ENCODE measurements at places on chromosomes 12 and 14.
A peak's percentile ranks its signal among the peaks of the same experiment; 100 is the strongest.

GRCh38 chr14:51873221-51873893 is 12.9 kb downstream of the GNG2 start:
- peak; percentile 36 for DNase-seq

DNA sequence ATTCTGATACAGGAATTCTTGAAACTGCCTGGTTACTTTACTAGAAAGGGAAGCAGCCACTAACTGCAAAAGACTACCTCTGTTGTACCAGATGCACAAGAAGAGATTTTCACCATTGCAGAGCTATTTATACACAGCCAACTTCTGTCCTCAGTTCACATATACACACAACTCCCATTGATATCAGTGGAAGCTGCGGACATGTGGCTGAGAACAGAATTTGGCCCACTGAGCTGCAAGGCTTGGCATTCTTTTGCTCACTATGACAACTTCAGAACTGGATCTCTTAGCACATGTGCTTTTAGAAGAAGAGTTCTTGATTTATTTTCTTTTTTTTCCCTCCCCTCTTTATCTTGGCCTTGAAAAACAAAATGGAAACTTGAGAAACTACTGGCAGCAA is 28.3 kb downstream of the PTPRO start:
- no peak for DNase-seq

- no peak for DNase-seq
Measured at GRCh38 chr12:68069275-68069674, 80.0 kb downstream of the IFNG-AS1 start.

DNA sequence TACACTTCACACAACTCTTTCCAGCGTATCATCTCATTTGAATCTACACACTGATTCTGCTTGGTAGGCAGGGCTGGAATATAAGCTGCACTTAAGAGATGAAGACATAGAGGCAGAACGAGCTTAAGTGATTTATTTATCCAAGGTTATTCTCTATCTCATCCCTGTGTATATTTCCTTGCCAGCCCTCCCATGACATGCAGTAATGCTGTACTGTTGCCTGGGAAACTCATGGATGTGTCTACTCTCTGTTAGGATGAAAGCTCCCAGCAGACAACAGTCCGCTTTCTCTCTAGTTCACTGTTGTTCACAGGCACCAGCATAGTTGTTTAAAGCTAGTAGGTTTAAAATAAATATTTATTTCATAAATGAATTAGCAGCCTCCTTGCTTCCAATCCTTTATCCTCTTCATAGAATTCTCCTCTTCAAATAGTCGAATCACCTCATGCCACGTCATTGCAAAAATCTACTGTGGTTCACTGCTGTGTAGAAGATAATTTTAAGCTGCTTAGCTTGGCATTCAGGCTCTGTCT is 25.4 kb downstream of the FGF6 start:
- DNase-seq, result no peak

DNA sequence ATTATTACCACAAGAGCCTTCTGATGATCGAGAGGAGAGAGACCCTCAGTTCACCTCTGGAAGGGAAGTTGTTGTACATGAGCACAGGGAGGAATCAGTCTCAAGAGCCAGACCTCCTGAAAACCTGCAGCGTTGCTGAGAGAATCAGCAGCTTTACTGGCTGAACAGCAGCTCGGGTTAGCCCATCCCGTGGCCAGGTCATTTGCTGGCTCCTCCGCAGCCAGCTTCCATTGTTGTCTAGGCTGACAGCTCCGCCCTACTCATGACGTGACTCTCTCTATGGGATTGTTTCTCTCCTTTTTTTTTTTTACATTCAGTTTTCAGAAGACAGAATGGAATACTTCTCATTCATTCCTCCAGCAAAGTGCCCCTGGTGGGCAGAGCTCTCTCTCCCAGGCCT is 69.9 kb downstream of the TGFB3 start:
- DNase-seq, result no peak

GRCh38 chr14:68628605-68629310 is 164.1 kb downstream of the ZFP36L1 start:
- no peak for DNase-seq

- DNase-seq, result no peak
Measured at GRCh38 chr12:57838594-57839302, 7.8 kb downstream of the CTDSP2 start.

DNA sequence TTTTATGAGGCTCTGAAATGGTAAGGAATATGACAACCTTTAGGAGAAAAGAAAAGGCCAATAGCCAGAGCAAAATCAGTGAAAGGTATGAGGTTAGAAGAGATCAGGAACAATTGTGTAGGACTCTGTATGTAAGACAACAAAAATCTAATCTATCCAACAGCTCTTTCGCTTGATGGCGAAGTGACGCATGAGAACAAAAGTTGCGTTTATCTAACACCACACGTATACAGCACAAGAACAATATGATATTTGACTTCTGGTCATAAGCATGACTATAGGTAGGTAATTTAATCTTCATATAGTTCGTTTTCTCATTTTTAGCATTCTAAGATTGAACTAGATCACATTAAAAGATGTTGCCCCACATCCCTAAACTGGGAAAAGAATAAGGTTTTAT is 1.5 kb downstream of the CLECL1 start:
- DNase-seq, result no peak

DNA sequence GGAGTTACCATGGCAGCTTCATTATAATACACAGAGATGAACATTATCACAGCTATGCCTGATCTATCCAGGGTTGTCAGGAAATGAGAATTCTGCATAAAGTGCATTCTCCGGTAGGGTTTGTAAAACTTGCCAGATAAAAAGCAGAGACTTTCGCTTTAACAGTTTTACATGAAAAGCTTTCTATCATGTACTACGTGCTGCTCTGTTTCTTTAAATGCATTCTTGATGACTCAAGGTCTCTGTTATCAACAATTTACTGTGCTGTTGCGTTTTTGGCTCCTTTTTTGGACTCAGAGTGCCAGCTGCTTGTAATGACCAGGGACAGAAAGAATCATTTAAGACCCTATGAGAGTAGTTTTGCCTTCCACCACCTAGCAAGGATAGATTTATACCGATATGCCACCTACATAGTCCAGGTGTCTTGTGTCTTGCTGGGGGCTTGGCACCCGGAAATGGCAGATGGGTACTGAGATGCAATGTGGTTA is 371.2 kb downstream of the BTG1 start:
- DNase-seq, result no peak

DNA sequence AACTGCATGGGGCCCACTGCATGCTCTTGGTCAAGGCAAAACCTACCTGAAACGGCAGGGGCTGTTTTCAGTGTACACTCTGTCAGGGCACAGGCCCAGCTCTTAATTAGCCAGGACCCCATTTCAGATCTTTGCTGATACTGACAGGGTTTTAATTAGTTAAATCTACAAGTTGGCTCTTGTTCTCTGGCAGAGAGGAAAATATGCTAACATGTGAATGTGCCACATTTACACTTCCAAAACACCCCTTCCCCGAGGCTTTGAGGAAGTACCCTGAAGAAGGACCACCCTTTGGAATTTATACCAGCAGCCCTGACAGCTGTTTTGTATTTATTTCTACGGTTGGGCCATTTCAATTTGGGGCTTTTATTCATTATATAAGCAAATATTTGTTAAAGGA is 66.3 kb downstream of the OTX2 start:
- DNase-seq, result no peak

DNA sequence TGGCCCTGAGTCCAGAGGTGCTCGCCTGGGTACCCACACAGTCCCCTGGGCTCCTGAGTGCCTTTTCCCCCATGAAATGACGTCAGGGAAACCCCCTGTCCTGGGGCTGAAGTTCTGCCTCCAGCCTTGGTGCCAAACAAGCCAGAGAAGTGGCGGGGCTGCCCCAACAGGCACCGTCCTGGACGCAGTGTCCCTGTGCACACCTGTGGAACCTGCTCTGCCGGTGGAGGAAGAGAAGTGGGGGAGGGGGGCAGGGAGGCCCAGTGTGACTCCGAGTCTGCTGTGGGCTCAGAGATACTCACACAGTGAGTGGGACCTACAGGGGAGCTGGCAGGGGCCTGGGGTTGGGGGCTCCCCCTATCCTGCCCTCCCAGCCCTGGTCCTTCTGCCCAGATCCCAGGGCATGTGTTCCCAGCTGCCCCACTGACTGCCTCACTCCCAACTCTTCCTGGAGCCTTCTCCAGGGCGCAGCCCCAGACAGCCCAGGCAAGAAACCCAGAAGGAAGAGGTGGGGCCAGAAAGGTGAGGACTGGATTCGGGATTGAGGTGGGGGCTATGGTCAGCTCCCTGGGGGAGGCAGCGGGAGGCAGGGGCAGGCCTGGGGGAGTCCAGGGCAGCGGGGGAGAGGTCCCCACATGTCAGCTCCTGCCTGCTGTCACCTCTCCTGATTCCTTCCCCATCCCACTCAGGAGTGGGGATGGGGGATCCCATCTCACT is 24.7 kb downstream of the CCDC85C start:
- DNase-seq, result no peak

DNA sequence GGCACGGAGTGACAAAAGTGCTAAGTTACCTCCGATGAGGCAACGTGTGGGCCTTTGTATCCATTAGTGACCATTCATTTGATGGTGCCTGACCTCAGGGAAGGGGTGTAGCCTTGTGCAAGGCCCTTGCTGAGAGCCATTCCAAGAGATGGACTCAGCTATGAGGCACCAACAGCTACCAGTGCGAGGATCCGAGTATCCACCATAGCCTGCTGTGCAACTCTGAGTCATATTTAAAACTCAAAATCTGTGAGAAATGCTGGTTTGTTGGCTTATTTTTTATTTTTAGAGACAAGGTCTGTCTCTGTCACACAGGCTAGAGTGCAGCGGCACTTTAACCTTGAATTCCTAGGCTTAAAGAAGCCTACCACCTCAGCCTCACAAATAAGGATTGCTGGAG is 25.1 kb upstream of the WNK1 start:
- DNase-seq, result no peak

DNA sequence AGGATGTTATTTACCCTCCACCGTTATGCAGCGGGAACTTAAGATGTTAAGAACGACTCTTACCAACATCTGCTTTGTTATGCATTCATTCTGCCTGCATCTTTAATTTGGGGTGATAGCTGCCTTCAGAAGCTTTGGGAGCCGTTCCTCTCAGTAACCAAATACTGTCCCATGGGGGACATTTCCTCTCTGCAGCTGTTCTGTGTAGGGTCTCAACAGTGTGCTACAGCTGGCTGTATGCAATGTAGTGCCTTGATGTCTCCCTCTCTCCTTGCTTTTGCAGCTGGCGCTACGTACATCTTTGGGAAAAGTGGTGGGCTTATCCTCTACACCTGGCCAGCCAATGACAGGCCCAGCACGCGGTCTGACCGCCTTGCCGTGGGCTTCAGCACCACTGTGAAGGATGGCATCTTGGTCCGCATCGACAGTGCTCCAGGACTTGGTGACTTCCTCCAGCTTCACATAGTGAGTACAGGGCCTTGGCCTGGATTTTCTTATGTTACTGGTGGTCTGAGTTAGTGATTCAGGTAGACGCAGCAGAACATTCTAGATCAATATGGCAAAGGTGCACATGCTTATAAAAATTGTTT is 744.3 kb downstream of the DIO2 start:
- no peak for DNase-seq

- DNase-seq, result no peak
Measured at GRCh38 chr12:4957761-4958160, 48.1 kb downstream of the KCNA1 start.

DNA sequence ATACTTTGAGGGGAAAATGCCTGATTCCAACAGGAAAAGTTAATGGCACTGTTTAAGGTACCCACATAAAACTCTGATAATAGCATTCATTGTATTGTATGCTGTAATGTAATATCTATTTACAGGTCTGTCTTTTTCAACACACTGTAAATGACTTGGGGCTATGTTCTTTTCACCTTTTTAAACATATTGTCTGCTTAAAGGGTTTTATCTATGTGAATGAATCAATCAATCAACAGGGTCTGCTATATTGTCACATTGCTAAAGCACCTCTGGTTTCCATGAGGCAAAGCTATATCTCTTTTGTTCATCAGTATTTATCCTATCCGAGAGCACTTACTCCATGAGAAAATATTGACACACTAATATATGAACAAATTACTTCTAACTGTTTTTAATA is 288.0 kb downstream of the SLC6A15 start:
- DNase-seq, result peak; percentile 24

GRCh38 chr12:15435597-15435996 is 113.3 kb downstream of the PTPRO start:
- DNase-seq, result no peak

GRCh38 chr12:99154216-99154982 is 493.2 kb upstream of the GARIN6 start:
- no peak for DNase-seq

DNA sequence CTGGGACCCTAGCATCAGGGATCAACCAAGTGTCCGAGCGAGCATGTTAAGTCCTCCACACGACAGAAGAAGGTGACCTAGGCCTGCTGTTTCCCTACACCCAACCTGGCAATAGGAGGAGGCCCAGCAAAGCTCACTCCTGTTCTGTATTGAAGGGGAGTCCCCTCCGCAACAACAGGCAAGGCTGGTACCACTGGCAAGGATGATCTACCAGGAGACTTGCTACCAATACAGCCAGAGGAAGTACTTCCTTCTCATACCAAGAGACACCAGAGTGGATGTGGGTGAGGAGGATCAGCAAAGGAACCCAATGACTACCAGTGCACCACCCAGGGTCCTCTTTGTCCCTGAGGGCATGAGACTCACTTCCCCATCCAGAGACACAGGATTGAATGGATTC is 4.9 kb downstream of the KLRC1 start:
- DNase-seq, result no peak

- no peak for DNase-seq
Measured at GRCh38 chr14:100604121-100604501, 16.9 kb upstream of the BEGAIN start.

DNA sequence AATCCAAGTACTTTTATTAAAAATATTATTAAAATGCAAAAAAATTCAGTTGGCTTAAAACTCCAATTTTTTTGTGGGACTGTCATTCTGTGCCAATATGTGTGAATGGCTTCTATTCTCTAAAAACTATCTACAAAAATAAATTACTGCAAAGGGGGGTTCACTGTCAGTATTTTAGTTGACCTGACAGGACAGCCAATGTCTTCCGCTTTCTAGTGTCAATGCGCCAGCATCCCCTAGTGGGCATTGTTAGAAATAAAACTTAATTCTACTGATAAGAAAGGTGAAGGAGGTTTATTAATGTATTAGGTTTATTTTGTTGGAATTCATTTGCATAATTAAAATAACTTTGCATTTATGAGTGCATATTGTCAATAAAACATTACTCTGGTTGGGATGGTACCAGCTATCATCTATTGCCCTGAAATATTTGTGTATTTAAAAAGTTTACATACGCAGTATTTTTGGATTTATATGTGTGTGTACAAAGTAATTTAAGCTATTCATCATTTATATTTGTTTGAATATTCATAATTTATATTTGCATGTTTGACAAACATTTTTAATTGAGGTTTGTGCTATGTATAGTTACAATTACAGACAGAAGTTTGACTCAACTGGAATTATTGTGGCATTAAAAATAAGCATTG is 527.2 kb downstream of the FLRT2 start:
- DNase-seq, result peak; percentile 17

- DNase-seq, result no peak
Measured at GRCh38 chr12:67161322-67161918, 107.7 kb upstream of the CAND1 start.

- DNase-seq, result no peak
Measured at GRCh38 chr14:78340250-78340649, 170.1 kb downstream of the NRXN3 start.

Data from NCI-H1930 (cell line).